A172 (cell line): ENCODE measurements at places on chromosomes 12 and 14.

GRCh38 chr12:119692410-119692809 lies 24.5 kb downstream of the PRKAB1 start:
- DNase-seq = no peak

GRCh38 chr14:55129428-55130195 lies 560 bp downstream of the LGALS3 start:
- DNase-seq = peak; percentile 28

- no peak for DNase-seq
Measured at GRCh38 chr12:119695034-119695433, 27.1 kb downstream of the PRKAB1 start.

- DNase-seq = no peak
Measured at GRCh38 chr12:14322403-14322802, 43.1 kb upstream of the ATF7IP start.

DNA sequence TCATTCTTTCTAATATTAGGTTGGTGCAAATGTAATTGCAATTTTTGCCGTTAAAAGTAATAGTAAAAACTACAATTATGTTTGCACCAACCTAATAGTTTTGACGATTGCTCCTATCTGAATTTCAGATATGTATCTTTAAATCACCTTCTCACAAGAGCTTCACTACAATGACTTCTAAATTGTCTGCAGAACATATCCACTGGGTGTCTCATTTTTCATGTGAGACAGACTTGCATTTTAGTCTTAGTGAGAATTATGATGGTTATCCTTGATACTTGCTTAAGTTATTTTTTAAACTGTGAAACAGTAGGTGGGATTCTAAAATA lies 84.6 kb downstream of the ITPR2 start:
- DNase-seq = peak; percentile 34

GRCh38 chr12:97466000-97466399 lies 3.4 kb downstream of the RMST start:
- no peak for DNase-seq

DNA sequence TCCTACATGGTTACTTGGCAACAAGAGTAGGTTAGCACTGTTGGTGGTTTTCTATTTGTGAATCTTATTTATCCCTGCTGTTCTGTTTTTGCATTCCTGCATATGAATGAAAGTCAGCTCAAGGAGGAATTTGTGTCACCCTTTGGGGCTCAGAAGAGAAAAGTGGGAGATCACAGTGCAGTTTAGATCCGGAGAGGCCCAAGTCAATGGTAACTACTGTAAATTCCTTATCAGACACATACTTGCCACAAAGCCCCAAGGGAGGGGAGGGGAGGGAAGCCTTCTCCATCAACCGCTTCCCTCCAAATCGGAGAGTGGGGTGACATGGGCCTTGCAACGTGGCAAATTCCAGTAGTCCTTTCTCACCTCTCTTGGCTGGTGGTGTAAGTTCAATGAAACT lies 15.0 kb downstream of the GSG1 start:
- no peak for DNase-seq

DNA sequence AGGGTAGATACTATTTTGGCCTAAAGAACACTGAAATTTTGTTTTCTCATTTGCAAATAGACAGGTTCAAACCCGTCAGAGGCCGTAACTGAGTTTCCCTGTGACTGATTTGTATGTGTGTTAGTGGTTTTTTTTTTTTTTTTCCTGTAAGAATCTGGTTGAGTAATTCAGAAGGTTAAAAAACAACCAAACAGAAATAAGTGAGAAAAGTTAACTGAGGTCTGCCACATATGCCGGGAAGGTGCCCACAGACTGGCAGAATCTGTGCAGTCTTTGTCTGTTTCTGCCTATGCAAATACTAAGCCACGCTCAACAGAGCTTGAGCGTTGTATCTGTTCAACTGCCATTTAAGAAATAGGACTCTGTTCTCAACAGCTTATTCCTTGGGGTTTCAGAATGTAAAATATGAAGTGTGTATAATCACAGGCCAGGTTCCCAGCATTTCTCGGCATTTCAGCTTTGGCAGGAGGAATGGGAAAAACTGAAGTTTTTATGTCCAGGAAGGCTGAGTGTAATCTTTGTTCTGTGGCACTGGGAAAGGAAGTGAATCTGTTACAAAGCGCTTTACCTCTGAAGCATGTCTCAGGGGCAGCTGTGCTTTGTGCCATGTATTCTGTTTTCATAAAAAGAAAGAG lies 181.9 kb downstream of the PRKCH start:
- no peak for DNase-seq

DNA sequence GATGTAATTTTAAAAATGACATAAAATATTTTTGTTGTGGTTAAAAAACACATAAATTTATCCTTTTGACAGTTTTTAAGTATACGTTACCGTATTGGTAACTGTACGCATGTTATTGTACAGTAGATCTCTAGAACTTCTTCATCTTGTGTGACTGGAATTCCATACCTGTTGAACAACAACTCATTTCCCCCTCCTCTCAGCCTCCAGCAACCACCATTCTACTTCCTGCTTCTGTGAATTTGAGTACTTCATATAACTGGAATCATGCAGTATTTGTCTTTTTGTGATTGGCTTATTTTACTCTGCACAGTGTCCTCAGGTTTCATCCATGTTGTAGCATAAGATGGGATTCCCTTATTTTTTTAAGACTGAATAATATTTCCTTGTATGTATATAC lies 113.6 kb upstream of the ATF1 start:
- no peak for DNase-seq

DNA sequence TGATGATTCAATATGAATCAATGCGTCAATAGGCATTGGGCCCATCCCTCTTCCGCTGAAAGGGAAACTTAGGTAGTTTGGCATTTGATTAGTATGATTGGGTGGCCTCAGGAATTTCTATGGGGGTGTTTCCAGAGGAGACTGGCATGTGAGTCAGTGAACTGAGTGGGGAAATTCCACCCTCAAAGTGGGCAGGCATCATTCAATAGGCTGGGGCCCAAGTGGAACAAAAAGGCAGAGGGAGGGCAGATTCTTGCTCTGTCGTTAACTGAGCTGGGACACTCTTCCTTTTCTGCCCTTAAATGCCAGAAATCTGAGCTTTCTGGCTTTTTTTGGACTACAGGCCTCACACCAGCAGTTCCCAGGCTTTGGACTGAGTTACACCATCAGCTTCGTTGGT lies 373.5 kb downstream of the RPS29 start:
- DNase-seq = no peak

GRCh38 chr14:29553427-29553826 lies 374.2 kb downstream of the PRKD1 start:
- DNase-seq = no peak

GRCh38 chr14:55976655-55977054 lies 141.6 kb upstream of the PELI2 start:
- DNase-seq = no peak

DNA sequence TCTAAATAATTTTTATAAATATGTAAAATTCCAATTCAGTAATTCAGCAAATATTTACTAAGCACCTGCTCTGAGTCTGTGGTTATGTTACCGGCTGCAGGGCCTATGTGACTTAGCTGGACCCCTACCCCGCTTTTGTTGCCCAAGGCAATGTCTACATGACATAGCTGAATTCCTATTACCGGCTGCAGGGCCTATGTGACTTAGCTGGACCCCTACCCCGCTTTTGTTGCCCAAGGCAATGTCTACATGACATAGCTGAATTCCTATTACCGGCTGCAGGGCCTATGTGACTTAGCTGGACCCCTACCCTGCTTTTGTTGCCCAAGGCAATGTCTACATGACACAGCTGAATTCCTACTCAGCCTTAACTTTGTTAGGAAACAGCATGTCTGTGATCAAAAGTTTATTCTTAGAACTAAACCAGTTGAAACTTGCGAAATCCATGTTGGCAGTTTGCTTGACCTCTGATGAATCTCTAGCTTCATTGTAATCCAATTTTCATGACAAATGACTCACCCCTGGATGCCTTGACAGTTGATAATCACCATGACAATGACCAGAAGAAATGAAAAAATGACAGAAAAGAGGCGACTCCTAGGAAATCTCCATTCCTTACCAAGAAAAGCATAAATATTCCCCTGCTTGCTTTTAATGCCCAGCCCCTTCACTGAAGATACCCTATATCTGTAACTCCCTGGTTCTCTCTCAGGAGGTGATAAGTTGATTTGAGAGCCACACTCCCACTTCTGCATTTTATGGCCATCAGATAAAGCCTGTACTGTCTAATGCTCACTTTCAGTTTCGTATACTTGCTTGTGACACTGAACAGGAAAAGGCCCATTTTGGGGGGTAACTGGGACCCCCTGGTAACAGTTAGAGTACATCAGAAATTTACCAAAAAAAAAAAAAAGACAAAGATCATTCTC lies 148.4 kb upstream of the SYT10 start:
- DNase-seq = peak; percentile 79

- no peak for DNase-seq
Measured at GRCh38 chr14:37436519-37436918, 158.5 kb downstream of the FOXA1 start.

GRCh38 chr14:32421781-32422180 lies 92.7 kb downstream of the AKAP6 start:
- no peak for DNase-seq
